ENCODE measurements at places on chromosomes 6 and 20. TPM values are rescaled to one million over a fixed set of nuclear protein-coding genes. Genes with fewer than 3 reads are reported as not detected.

Gene ZNF831
- polyA plus RNA-seq = 0.09 TPM

DNA sequence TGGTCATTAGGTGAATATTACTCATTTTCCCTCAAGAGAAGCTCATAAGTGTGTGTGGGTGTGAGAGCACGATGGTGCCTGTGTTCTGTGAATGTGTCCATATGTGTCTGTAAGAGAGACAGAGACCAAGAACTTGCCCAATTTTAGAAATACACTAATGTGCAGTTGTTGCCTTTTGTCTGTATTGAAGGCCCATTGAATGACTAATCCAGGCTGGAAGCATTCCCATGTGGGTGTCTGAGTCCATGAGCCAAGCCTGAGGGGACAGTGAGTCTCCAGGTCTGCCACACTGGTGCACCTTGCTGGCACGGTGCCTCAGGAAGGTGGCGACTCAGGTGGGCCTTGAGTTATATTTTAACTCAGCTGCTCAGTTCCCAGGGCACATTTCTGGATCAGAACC is 25.5 kb upstream of the ASXL1 start:
- DNase-seq = no peak

- no peak for DNase-seq
These were observed 138.0 kb upstream of the EEF1E1 start for GRCh38 chr6:8240301-8240700.

Gene MCCD1
- polyA plus RNA-seq = 16.0 TPM

Gene TXNDC5
- 88.5 TPM for polyA plus RNA-seq

Gene HLA-DQB1
- 6.8 TPM for polyA plus RNA-seq

DNA sequence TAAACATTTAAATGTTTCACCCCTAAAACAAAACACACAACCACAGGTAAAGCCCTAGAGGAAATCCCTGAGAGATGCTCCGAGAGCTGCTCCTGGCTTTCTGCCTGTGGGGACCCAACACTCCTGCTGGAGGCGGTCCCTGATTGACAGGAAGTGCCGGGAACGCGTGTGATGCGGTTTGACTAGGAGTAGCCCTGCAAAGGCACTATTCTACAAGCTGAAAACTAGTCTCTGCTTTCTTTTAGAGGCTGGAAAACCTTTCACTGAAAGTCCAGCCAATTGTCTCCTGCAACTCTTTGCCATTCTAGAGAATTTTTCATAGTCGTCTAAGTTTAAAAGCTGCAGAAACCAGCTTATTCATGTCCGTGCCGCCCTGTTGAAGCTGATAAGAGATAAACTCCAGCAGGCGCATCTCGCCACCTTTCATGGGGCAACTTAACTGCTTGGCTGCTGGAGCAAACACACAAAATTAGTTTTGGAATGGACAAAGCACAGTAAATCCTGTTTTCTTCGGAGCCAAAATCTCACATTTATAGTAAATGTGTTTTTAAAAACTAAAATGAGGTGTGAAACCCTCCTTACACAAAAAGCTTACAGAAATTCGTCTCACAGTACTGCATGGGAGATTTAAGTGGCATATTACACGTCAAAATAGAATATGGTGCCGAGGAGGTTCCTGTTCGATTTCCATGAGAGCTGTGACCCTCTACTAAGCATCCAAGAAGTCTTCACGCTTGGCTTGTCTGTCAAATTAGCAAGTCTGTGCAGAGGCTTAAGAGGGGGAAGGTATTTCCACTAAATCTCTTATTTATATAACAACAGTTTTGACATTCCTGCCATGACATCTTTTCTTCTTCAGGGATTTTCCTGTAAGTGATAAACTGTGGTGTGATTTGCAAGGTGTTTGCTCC is 46.9 kb downstream of the DACT2 start:
- DNase-seq = no peak

Gene TRIM26
- 35.9 TPM for polyA plus RNA-seq

DNA sequence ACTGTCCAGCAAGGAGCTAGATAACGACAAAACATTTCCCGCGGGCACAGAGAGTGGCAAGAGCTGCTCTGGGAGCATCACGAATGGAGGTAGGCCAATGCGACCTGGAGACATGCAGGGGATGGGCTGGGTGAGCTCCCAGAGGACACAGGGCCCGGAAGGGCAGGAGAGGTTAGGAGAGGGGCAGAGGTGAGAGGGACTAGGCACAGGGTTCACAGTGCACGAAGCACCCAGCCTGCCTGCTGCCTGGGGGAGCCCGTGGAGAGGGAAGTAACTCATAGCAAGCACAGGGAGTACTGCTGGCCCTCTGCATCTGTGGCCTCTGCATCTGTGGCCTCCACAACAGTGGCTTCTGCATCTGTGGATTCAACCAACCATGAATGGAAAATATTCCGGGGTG is 126.5 kb downstream of the HUS1B start:
- no peak for DNase-seq

Measured in left renal cortex interstitium (tissue), 4 donors.